ELF-1 (cell line): ENCODE measurements at places on chromosomes 6 and 20.
A peak's percentile ranks its signal among the peaks of the same experiment; 100 is the strongest.

GRCh38 chr6:28586962-28587745 lies 61.5 kb downstream of the GPX5 start:
- peak; percentile 89 for DNase-seq

DNA sequence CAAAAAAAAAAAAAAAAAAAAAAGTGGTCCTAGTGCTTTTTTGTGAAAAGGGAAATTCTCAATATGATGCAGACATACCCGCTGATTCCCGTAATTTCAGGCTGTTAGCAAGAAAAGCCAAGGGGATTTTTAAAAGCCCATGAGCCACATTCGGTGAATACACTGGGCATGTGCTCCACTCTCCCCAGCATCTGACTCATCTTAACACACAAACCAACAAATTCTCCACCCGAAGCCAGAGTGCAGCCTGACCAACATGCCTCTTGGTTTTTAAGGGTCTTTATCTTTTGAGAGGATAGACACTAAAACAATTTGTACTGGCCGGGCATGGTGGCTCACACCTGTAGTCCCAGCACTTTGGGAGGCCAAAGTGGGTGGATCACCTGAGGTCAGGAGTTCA lies 45.5 kb upstream of the CD83 start:
- DNase-seq: no peak

DNA sequence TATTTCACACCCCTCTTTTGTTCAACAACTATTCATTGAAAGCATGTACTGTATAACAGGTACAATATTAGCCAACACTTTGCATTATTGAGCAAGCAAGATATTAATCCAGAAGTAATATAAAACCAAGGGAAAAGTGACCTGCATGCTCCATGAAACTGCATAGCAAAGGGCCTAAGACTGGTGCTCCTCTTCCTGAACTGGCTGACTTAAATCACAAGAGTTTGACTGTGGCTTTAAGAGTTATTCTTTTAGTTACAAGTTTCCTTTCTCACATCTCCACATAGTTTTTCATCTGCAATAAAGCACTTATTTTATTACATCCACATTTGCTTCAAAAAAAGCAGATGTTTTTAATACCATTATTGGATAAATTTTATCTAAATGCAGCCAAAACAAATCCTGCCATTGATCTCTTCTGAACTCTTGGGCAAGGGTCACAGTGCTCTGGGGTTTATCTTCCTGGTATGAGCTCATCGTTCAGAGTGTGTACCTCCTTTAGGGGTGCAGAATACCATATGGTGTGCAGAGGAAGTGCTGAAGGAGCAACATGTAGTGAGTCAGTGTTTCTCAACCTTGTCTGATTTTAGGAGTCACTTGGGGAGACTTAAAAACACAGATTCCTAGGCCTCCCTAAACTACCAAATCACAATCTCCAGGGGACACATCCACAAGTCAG lies 1225.9 kb upstream of the MAP3K7 start:
- no peak for DNase-seq

DNA sequence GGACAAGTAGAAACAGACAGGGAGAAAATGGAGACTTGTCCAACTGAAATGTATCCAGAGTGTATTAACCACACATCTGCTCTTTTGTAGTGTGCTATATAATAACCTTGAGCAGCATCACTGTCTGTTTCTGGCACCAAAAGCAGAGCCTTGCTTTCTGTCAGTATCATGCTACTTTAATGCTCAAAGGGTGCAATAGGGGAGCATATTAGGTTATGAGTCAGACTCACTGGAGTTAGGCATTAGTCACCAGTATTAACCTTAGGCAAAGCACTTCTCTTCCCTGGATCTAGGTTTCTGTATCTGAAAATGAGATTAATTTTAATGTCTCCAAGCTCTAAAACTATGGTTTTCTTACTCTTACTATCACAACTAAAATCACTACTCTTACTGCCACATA lies 280.1 kb downstream of the TFAP2B start:
- no peak for DNase-seq

DNA sequence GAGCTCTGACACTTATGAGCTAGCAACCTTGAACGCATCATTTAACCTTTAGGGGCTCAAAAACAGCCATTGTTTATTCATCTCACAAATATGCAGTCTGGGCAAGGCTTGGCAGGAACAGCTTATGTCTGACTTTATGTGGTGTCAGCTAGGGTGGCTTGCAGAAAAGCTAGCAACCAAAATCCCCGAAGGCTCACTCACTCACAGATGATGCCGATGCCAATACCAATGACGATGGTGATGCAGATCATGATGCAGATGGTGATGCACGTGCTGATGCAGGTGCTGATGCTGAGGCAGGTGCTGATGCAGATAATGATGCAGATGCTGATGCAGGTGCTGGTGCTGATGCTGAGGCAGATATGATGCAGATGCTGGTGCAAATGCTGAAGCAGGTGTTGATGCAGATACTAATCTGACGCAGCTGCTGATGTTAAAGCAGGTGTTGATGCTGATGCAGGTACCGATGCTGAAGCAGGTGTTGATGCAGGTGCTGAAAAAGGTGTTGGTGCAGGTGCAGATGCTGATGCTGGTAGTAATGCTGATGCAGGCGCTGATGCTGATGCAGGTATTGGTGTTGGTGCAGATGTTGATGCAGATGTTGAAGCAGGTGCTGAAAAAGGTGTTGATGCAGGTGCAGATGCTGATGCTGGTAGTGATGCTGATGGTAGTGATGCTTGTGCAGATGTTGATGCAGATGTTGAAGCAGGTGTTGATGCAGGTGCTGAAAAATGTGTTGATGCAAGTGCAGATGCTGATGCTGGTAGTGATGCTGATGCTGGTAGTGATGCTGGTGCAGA lies 195.6 kb downstream of the NFATC2 start:
- DNase-seq: no peak

DNA sequence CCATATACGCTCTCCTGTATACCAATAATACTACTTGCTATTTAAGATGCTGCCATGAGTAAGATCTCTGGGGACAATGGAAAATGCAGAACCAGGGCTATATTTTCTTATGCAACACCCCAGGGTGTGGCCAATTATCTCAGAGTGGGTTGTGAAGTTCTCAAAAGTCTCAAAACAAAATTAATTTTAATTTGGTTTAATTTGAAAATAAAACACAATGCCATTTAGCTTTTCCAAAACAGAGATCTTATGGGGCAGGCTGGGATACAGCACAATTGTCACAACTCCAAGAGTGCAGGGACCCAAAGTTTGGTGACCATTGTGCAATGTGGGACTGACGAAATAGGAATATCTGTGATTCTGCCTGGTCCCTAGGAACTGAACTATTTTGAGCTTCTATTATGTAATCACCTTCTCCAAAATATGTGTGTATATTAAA lies 43.1 kb downstream of the MBOAT1 start:
- no peak for DNase-seq

DNA sequence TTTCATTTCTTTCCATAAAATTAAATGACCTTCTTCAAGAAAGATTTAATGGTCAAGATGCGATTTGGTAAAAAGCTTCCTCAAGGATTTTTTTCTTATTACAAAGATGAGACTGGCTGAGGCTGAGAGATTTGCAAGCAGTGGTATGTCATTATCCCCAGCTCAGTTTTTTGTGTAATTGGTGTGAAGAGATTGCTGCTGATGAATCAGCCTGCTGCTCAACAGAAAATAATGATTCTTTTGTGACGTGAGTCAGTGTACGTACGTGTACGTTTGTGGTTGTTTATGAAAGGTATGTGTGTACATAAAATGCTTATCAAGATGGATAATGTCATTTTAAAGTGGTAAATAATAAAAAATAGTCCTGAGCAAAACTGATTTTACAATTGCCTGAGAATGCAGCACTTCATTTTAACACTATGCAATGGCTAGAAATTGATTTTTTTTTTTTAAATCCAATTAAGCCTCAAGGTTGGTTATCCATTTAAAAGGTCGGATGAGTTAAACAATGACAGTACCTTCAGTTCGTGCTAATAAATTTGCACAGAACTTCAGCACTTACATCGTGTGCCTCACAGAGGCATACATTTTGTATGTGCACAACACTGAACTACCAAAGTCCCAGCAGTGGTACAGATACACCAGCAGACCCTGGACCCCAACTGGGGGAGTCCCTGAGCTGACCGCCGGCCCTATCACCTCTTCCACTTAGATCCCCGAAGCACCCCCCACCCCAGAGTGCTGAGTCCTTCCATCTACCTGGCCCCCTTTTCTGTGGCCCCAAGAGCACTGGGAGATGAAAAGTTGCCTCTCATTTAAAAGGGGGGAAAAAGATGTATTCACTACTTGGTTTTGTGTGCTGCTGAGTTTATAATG lies 9.7 kb upstream of the NPEPL1 start:
- no peak for DNase-seq

GRCh38 chr6:128138694-128139093 lies 237.8 kb upstream of the THEMIS start:
- no peak for DNase-seq

DNA sequence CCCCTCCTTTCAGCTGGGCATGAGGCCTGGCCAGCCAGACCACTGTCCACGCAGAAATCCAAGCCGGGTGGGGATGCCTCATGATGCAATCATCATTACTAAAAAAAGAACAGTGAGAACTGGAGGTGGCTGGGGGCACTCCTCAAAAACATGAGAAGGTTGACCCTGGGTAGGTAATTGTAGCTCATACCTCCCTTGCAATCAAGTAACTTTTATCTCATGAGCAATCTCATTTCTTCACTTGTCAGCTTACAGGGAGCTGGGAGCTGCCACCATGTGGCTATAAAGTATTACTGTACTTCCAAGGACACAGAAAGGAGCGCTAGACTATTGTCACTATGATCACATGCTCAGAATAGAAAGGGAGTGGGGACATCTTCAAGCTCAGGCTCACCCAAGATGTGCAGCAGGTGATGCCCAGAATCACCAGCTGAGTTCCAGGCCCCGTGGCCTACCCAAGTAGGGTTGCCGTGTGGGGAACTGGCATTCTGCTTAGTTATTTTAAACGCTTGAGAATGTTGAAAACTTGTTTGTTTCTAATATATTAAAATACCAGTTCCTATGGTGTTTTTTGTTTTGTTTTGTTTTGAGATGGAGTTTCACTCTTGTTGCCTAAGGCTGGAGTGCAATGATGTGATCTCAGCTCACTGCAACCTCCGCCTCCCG lies 3.0 kb upstream of the CDH26 start:
- DNase-seq: no peak

GRCh38 chr20:11352041-11352440 lies 565.7 kb upstream of the BTBD3 start:
- no peak for DNase-seq

DNA sequence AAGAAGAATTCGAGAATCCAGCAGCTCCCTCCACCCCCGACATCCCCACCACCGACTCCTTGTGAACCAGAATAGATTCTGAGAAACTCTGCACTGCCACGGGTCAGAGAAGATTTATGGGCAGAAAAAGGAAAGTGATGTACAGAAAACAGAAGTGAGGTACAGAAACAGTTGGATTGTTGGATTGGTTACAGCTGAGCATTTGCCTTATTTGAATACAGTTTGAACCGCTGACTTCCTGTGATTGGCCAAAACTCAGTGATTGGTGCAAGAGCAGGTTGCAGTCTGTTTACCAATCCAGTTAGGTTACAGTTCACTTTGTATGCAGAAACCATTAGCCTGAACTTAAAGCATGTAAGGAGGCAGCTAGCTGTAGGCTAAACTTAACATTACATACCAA lies 131.2 kb upstream of the HDDC2 start:
- DNase-seq: no peak

- no peak for DNase-seq
Measured at GRCh38 chr6:144160431-144161005, 10.2 kb downstream of the STX11 start.

DNA sequence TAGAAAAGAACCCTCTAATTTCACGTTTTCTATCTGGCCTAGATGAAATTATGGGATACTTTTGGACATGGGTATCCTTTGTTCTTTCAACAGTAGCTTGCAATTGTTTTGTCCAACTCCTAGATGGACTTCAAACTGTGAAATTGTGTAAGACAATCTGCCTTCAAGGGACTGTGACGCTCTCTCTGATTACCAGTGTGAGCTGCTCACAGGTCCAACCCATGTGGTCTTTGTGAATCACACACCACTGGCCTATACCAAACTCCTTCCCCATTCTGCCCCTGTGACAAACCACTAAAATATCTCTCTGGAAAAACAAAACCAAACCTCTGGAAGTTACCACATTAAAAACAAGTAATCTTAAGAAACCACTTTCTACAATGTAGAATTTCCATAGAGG lies 59.5 kb downstream of the NINL start:
- no peak for DNase-seq

GRCh38 chr20:46523108-46523507 lies 9.7 kb upstream of the ZNF334 start:
- DNase-seq: no peak

GRCh38 chr6:163017801-163018200 lies 290.0 kb downstream of the PACRG start:
- DNase-seq: no peak

GRCh38 chr20:5890773-5891441 lies 59.4 kb downstream of the TRMT6 start:
- no peak for DNase-seq

DNA sequence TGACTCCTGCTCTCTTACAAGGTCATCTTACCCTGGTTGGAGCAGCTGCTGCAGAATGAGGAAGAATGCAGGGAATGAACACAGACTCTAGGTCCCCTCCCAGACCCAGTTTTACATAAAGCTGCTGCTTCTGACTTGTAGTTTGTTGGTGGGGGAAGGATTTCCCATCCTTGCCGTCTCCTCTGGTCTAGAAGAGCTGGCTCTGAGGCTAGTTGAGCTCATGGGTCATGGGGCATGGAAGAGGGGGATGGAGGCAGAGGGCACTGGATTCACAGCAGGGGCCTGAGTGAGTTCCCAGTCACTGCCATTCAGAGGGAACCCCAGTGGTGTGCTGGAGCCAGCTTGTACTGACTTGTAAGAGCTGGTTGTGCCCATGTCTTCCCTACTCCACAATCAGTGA lies 9.2 kb upstream of the GUCA1A start:
- peak; percentile 22 for DNase-seq

- DNase-seq: no peak
Measured at GRCh38 chr6:41334482-41335040, 847 bp upstream of the NCR2 start.

DNA sequence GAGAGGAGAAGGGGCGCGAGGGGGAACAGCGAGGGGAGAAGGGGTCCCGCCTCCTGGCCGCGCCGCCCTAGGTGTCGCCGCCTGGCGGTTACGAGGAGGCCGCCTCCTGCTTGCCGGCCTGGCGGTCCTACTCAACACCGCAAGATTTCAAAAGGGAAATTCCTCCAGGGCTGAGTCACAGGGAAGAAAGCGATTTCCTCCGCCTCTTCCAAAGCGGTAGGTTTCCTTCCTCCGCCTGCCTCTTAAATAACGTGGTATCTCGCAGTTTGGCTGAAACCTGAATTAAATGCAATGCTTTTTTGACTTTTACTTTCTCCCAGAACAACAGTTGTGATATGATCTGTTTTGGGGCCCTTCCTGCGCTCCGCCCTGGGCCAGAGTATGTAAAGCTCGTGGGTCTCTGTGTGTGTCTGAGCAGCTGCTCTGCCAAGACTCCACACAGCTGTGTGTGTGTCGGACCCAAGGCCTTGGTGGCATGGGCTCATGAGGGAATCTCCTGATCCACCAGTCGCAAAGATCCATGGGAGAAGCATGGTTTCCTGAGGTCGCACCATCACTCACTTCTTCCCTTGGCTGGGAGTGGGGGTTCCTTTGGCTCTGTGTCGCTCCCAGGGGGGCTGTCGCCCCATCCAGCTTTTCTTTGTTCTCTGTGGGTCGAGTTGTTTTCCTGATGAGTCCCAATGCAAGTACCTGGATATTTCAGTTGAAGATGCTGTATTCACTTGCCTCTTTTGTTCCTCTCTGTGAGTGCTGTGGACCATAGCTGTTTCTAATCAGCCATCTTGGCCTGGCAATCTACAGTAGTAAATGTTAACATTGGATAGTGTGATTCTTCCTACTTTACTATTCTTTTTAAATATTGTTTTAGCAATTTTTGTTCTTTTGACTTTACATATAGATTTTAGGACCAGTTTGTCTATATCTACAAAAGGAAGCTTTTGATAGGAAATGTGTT lies 31.6 kb upstream of the NOTCH4 start:
- DNase-seq: peak; percentile 90
